ENCODE measurements at places on chromosomes 12 and 14.

- no peak for DNase-seq
Measured at GRCh38 chr12:89529738-89530137, 3.9 kb upstream of the POC1B start.

DNA sequence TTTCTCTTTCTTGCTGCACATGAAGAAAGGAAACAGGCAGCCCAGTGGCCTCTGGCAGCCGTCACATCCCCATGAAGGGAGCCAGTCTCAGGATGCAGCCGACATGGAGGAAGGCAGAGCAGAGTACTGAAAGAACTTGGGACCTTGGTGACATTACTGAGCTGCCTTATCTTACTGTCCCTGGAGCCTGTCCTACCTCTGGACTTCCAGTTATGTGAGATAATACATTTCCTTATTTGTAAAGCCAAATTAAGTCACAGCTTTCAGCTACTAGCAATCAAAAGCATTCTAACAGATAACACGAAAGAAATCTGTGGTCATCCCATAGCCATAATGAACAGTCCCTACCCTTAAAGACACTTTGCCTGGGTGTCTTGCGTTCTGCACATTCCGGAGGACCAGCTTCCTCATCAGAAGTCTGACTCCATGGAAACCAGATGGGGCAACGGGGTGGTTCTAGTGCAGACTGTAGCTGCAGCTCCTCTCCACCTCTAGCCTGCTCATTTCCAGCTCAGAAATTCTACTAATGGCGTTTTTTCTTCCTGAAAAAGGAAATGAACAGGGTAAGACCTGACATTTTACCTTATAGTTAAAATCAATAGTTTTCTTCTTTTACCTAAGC is 7.8 kb upstream of the EGLN3 start:
- DNase-seq: no peak

GRCh38 chr12:26896913-26897312 is 40.9 kb downstream of the INTS13 start:
- no peak for DNase-seq

DNA sequence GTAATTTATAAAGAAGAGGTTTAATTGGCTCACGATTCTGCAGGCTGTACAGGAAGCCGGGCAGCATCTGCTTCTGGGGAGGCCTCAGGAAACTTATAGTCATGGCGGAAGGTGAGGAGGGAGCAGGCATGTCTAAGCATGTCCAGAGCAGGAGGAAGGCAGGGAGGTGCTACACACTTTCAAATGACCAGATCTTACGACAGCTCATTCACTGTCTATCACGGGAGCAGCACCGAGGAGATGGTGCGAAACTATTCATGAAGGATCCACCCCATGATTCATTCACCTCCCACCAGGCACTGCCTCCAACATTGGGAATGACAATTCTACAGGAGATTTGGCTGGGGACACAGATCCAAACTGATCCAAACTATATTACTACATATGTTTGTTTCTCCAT is 10.0 kb downstream of the SFSWAP start:
- DNase-seq: no peak

- DNase-seq: no peak
Measured at GRCh38 chr12:26429070-26429691, 233.8 kb downstream of the SSPN start.

- no peak for DNase-seq
Measured at GRCh38 chr14:65922142-65922541, 509.6 kb downstream of the FUT8 start.

- DNase-seq: no peak
Measured at GRCh38 chr12:62248873-62249272, 11.3 kb upstream of the USP15 start.

DNA sequence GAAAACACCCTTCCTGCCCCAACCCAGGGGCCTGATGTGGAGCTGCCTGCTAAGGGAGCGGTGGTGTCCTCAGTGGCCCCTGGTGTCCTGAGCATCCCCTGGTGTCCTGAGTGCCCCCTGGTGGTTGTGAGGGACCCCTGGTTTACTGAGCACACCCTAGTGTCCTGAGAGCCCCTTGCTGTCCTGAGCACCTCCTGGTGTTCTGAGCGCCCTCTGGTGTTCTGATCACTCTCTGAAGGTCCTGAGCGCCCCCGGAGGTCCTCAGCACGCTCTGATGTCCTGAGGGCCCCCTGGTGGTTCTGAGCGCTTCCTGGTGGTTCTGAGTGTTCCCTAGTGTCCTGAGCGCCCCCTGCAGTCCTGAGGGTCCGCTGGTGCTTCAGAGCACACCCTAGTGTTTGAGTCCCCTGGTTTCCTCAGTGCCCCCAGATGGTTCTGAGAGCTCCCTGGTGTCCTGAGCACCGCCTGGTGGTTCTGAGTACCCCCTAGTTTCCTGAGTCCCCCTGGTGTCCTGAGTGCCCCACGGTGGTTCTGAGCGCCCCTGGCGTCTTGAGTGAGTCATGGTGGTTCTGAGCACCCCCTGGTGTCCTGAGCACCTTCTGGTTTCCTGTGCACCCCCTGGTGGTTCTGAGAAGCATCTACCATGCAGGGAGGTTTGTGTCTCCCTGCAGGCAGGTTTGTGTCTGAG is 1004.2 kb downstream of the TMEM121 start:
- no peak for DNase-seq

DNA sequence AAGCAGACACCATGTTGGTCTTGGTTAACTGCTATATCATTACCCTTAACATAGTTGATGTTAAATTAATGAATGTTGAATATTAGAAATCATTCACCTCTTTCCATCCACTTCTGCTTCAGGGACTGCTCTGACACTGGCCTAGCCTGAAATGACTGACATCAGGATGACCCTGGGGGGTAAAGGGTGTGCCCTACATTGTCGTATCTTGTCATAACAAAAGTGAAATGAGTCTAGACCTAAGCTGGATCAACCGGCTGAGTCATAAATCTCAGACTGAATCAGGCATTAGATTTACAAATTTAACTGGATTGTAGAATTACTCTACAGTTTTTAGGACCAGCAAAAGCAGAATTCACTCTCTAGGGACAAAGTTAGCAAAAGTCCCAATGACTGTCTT is 35.3 kb downstream of the KICS2 start:
- no peak for DNase-seq

- no peak for DNase-seq
Measured at GRCh38 chr12:101680240-101680639, 17.2 kb upstream of the CHPT1 start.

DNA sequence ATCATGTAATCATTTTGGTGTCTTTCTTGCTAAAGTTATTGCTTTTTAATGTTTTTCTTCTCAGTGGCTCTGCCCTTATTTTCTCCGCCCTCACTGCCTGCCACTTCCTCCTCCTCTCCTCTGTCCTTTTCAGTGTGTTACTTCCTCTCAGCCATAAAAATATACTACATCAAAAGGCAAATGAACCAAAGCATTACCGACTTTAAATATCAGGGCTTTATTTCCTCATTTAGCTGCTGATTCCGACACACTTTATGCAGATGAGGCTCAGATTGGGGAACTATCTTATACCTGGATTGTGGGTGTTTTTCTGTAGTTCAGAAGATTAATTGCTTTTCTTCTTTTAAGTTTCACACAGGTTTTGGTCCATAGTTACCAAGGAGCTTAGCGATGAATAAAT is 118.1 kb downstream of the CMAS start:
- no peak for DNase-seq

- DNase-seq: no peak
Measured at GRCh38 chr14:22752422-22752821, 14.1 kb upstream of the OXA1L start.

DNA sequence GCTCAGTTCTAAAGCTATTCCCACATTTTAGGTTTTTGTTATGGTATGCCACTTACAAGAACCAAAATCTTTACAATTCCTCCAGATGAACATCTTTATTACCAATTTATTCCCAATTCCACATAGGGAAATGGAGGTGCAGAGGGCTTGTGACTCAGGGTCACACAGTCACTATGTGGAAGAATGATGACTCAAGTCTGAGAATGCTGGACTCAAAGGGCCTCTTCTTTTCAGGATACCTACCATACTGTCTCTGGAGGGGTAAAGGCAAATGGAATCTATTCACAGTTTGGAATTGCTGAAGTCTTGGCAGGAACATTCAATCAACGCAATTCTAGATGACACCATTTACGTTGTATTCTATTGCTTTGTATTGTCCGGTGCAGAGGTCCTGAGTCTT is 48.2 kb upstream of the MANSC4 start:
- DNase-seq: no peak

DNA sequence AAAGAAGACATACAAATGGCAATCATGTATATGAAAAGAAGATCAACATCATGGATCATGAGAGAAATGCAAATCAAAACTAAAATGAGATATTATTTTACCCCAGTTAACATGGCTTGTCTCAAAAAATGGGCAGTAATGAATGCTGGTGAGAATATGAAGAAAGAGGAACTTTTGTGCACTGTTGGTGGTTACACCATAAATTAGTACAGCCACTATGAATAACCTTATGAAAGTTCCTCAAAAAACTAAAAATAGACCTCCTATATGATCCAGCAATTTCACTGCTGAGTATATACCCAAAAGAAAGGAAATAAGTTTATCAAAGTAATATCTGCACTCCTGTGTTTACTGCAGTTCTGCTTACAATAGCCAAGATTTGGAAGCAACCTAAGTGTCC is 151.7 kb downstream of the PDZRN4 start:
- DNase-seq: no peak

DNA sequence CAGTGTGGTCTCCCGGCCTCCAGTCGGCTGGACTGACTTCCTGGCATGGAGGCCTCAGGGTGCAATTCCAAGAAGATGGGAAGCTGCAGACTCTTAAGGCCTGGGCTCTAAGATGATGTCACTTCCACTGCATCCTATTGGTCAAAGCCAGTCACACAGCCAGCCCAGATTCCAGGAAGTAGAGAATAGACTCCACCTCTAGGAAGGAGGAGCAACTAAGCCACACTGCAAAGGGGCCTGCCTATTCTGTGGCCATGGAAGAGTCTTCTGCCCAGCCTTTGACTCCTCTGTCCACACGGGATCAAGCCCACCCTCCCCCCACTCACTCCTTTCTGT is 103.9 kb upstream of the RFLNA start:
- no peak for DNase-seq

DNA sequence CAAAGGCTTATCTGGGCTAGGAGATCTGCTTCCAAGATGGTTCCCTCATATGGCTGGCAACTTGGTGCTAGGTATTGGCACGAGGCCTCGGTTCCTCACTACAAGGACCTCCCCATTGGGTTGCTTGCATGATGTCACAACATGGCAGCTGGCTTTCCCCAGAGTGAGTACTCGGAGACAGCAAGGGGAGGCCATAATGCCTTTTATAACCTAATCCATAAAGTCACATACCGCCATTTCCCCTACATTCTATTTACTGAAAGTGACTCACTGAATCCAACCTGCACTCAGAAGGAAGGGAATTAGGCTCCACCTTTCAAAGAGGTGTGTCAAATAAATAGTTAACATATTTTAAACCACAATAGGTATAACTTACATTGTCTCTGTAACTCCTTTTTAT is 130.9 kb downstream of the SAMD4A start:
- DNase-seq: no peak

DNA sequence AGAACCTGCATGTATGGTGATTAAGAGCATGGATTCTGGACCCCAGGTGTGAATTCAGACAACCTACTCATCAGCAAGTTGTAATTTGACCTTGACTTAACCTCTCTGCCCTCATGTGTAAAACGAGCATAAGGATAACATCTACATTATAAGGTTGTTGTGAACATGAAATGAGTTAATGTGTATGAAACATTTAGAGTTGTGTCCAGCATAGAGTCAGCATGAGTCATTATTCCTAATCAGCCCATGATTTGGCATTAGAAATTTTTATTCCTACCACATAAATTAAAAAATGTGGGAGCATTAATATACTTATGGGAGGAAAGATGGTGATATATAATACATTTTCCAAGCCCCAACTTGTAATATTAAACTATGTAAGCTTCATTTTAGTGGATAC is 95.9 kb upstream of the DDHD1 start:
- DNase-seq: no peak

GRCh38 chr12:12810553-12811021 is 2.6 kb upstream of the DDX47 start:
- no peak for DNase-seq

GRCh38 chr14:68718023-68718990 is 74.6 kb downstream of the ZFP36L1 start:
- no peak for DNase-seq

GRCh38 chr12:7319930-7320329 is 16.1 kb downstream of the ACSM4 start:
- no peak for DNase-seq

Measured in GM18507 (cell line).